Renal cortex interstitium (tissue), 15 donors: ENCODE measurements at places on chromosomes 3 and 15. TPM values are rescaled to one million over a fixed set of nuclear protein-coding genes. Genes with fewer than 3 reads are reported as not detected.

DNA sequence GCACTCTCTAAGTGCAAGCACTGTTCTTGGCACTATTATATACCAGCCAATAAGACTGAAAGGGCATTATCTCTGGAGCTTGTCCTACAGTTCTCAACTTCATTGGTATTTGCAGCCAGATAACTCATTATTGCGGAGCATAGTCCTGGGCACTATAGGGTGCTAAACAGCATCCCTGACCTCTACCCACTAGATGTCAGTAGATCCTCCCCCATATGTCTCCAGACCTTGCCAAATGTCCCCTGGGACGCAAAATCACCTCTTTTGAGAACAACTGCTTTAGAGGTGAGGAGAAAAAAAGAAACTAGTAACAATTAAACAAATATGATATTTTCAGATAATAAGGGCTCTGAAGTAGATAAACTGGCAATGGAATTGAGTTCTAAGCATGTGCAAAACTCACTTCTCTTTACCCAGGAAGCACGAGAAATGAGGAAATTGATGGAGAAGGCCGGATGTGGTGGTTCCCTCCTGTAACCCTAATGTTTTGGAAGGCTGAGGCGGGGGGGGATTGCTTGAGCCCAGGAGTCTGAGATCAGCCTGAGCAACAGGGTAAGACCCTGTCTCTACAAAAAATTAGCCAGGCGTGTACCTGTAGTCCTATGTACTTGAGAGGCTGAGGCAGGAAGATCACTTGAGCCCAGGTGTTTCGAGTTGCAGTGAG is 61.4 kb downstream of the FRMD4B start:
- DNase-seq: no peak

DNA sequence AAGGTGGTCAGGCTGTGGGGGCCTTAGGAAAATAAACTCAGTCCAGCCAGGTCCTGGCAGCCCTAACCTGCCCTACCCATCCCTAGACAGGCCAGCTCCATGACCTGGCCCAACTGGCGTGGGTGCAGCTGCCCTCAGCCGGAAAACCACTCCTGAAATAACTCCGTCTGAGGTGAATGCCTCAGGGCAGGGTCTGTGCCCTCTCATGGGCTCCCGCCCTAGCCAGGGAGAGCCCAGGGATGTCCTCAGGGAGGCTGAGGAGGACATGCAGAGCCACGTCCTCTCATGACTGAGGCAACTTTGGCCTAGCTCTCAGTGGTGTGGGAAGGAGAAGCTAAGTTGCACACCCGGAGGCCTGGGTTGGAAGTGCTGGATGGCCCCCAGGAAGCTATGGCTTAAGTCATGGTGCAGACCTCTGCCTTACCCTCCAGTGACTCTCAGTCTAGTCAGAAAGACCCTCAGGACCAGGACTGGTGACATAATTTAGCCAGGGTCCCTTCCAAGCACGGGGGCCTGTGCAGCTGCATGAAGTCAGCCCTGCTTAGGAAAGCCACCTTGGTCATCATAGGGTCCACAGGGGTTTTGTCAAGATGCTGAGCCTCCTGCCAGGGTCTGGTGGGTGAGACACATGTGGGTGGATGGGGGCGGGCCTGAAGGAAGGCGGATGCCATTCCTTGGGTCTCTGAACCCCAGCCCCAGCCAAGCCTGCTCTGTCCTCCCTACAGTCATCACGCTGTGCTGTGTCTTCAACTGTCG is 7.4 kb downstream of the TMIE start:
- DNase-seq: no peak

- DNase-seq: no peak
Measured at GRCh38 chr15:43132830-43133429, 456 bp upstream of the TMEM62 start.

DNA sequence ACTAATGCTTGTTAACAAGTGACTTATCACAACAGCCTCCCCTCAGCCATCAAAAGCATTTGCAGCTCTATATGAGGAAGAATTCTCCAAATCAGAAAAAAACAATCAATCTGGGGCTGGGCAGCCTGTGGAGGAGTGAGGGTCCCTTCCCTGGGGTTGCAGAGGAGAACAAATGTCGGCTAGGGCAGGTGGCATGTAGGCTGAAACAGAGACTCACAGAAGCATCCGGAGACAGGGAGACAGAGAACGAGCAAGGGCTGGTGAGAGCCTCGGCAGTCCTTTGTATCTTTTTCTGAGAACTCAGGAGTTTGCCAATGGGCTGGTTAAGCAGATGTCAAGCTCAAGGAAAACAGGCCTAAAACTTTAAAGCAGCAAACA is 15.8 kb downstream of the ITGA11 start:
- DNase-seq: no peak

- no peak for DNase-seq
Measured at GRCh38 chr3:72977060-72977808, 19.4 kb upstream of the PPP4R2 start.

DNA sequence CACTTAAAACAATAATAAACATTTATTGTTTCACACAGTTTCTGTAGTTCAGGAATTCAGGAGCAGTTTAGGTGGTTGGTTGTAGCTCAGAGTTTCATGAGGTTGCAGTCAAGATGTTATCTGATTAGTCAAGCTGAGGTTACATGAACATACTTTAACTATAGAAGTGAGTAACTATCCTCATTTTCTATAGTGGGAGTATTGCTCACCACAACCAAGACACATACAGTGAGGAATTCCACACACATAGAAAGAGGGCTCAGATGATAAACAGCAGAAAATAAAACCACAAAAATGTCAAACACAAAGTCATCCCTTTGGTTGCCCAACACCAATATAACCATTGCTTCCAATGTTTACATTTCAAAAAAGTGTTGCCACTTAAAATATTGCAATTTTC is 13.6 kb downstream of the SCN11A start:
- no peak for DNase-seq

DNA sequence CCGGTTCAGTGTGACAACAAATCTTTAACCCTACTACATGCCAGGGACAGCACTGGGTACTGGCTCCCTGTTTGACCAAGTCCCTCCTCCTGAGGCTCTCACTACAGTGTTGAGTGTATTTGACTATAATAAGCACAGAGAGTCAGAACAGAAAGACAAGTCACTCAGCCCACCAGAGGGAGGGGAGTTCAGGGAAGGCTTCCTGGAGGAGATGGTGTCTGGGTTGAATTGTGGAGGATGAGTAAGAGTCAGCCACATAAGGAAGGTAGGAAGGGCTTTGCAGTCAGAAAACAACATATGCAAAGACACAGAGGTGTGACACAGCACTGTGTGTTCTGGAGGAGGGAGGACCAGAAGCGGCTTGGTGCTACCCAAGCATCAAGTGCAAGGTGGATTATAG is 17.7 kb downstream of the MEGF11 start:
- DNase-seq: no peak

- DNase-seq: no peak
Measured at GRCh38 chr3:195802261-195802701, 9.4 kb downstream of the MUC4 start.

- no peak for DNase-seq
Measured at GRCh38 chr3:80994085-80994665, 767.3 kb downstream of the GBE1 start.

- DNase-seq: no peak
Measured at GRCh38 chr3:80190051-80190450, 422.3 kb upstream of the ROBO1 start.

DNA sequence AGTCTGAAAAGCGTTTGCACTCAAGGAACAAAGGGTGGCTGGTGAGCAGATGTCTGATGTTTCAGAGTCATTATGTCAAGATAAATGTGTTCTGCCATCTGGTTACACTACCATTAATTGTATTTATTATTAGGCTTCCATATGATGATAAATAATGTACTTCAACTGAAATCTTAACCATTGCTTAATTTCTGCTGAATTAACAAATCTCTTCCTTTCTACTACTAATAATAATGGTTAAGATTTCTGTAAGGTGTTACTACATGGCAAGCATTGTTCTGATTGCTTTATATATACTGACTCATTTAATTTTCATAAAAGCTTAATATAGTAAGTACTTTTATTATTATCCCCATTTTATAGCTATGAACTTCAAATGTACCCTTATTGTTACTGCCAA is 68.4 kb upstream of the GALNT15 start:
- no peak for DNase-seq

GRCh38 chr3:11410564-11410963 is 138.4 kb downstream of the ATG7 start:
- DNase-seq: no peak

GRCh38 chr3:4758957-4759656 is 220.1 kb upstream of the BHLHE40 start:
- no peak for DNase-seq

DNA sequence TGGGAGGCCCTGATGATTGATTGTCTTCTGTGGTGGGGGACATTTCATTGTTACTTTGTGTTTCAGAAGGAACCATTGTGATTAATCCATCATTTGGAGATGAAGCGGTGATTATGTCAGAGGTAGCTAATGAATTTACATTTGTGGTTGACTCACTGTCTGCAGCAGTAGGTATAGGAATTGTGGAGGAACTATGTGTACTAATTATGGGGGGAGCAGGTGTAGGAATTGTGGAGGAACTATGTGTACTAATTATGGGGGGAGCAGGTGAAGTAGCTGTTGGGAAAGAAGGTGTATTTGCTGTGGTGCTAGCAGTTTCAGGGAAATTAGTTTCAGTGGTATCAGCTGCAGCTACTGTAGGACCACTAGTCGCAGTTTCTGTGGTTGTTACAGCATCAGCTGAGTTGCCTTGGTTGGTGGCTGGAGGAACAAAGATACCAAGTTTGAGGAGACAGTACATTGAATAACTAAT is 6.9 kb downstream of the MUC13 start:
- DNase-seq: no peak

DNA sequence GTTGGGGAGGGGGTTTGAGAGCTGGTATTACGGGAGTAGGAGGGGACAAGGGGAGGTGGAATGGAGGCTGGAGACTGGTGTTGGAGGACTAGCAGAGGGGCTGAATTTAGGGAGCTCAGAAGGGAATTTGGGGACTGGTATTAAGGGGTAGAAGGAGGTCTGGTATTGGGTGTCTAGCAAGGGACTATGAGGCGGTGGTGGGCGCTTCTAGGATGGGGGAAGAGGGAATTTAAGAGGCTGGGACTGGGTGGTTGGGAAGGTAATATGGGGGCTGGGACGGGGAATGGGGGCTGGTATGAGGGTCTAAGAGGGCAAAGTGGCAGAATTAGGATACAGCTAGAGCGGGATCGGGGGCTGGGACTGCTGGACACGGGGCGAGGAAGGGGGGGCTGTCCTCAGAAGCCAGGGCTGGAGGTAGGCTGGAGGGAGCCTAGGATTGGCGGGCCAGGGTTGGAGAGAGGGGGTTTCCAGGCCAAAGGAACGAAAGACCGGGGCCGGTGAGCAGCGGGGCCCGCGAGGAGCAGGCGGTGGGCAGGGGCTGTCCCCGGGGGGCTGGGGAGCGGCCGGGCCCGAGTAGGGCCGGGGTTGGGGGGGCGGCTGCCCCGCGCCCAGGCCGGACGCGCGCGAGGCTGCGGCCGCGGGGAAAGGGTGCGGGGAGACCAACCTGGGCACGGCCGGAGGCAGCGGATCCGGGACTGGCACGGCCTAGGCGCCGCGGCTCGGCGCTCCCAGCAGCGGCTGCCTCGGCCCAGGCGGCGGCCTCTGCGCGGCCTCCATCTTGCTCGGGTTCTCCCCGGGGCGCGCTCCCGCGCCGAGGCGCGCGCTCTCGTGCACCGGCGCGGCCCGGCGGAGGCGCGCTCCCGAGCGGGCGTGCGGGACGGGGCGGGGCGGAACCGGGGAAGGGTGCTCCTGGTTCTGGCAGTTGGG is at the start of gene LHFPL4:
LHFPL4 (minus strand) TSS at position 802 of the 927 bp plus-strand sequence. CDS start 1,143 bp downstream, outside the sequence.
- DNase-seq: no peak

GRCh38 chr15:68314563-68314962 is 37.0 kb downstream of the FEM1B start:
- no peak for DNase-seq

- DNase-seq: no peak
Measured at GRCh38 chr3:133996251-133996661, 33.5 kb downstream of the SLCO2A1 start.

GRCh38 chr3:100104817-100105413 is 9.4 kb downstream of the FILIP1L start:
- no peak for DNase-seq

- no peak for DNase-seq
Measured at GRCh38 chr3:27976933-27977332, 254.8 kb upstream of the EOMES start.

DNA sequence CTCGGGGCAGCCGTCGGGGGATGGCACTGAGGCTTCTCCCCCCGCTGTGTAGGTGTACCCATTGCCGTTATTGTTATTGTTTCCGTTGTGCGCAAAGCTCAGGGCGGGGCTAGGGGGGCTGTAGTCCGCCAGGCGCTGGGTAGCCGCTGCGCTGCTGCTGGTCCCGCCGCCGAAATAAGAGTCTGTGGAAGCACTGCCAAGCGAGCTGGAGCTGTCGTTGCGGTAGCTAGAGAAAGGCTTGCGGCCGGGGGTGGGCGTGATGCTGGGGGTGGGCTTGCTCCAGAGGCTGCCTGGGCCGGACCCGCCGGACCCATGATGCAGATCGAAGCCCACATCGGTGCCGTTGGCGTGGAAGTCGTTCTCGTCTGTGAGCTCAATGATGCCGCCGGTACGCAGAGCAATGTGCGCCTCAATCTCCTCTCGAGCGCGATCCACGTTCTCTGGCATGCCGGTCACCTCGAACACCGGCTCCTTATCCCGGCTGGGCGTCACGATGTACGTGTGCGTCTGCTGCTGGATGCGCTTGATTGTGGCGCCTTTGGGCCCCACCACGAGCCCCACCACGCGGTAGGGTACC is 1.9 kb downstream of the MEX3B start:
- no peak for DNase-seq

DNA sequence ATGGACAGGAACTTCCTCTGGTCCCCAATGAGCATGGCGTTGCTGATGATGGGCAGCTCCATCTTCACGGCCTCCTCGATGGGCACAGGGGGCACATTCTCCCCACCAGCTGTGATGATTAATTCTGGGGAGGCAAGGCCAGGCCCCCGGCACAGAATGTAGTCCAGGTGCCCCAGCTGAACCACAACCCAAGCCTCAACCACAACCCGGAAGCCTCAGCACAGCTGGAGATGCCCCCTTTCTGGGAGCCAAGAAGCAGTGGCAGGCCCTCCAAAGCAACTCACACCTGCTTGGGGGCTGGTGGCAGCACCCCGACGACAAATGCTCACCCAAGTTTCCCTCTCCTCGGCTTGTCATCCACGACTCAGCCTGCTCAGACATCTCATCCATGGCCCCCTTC is 25.2 kb downstream of the IDH3A start:
- no peak for DNase-seq

- DNase-seq: no peak
Measured at GRCh38 chr3:46844881-46845312, 18.3 kb downstream of the MYL3 start.

GRCh38 chr15:88788036-88788435 is 15.2 kb upstream of the ACAN start:
- DNase-seq: no peak

The RAMAC gene
- 42.9 TPM for polyA plus RNA-seq

The HRG gene
- 2.2 TPM for polyA plus RNA-seq

The DAPK2 gene
- 5.8 TPM for polyA plus RNA-seq

The GPR87 gene
- polyA plus RNA-seq: not detected

The MUC20 gene
- 16.7 TPM for polyA plus RNA-seq

The IMPDH2 gene
- 216 TPM for polyA plus RNA-seq

The PSMA4 gene
- polyA plus RNA-seq: 230 TPM

The HCLS1 gene
- 4.9 TPM for polyA plus RNA-seq

The CRBN gene
- 65.0 TPM for polyA plus RNA-seq

The MAP3K13 gene
- polyA plus RNA-seq: 68.2 TPM
